ENCODE measurements at places on chromosomes 2 and 18.

- no peak for DNase-seq
Measured at GRCh38 chr2:58923869-58924268, 682.7 kb upstream of the FANCL start.

DNA sequence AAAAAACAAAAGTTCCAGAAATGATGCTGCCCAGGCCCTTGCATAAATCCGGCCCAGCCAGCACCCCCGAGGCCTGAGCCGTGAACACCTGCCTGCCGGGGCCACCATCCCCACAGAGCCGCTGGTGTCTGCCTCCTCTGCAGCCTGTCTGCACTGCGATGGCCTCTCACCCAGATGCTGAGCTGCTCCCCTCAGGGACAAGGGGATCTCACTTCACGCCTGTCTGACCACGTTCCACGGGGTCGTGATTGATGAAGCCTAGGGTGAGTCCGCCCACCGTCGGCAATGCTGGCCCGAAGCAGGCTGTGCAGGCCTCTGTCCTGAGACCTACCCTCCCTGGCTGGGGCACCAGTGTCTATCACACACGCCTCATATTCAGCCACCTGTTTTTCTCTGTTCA is 444.2 kb downstream of the EIPR1 start:
- no peak for DNase-seq

DNA sequence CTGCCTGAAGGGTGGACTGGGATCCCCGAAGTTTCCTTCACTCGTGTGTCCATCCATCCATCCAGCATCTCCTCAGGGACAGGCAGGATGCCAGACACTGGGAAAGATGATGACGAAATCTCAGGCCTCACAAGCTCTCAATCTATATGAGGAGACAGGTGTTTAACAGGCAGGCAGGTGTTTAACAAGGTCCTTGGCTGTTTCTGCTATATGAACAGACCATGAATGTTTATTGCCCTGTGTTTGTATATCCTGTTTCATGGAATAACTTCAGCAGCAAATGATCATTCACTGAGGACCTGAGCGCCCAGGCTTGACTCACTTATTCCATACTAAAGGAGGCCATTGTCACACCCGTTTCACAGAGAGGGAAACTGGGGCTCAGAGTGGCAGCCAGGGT is 685.8 kb upstream of the HS6ST1 start:
- no peak for DNase-seq

- DNase-seq = no peak
Measured at GRCh38 chr2:57330447-57330846, 716.2 kb upstream of the VRK2 start.

DNA sequence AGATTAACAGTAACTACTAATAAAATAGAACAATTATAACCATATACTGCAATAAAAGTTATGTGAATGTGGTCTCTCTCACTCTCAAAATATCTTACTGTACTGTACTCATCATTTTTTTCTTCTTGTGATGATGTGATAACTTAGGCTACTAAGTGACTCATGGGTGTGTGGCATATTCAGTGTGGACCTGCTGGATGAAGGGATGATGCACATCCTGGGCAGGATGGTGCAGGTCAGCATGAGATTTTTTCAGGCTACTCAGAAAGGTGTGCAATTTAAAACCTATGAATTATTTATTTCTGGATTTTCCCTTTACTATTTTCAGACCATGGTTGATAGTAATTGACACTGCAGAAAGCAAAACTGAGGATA is 90.7 kb downstream of the NCKAP5 start:
- no peak for DNase-seq

DNA sequence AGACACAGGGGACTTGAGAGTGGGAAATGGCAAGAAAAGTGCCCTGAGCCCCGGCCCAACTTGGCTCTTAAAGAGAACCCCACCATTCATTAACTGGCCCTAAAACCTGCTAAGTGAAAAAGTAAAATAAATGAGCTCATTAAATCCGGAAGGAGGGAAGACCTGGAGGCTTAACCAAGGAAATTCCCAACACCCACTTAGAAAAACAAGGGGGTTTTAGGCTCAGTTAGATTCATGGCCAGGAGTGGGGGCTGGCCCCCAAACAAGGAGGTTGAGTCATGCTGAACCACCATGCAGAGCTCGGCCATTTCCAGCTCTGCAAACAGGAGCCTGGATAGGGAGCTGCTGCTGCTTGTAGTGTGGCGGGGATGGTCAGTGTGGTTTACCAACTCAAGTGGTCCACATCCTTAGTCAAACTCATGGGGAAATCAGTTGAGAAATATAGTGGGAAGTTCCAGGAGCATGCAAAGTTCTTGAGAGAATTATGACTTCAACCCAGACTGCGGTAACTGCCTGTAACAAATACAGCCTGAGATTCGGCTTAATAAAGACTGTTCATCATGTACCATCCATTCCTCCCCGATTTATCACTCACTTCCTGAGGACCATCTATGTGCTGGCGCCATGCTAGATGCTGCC is 39.7 kb upstream of the MRPL19 start:
- no peak for DNase-seq

DNA sequence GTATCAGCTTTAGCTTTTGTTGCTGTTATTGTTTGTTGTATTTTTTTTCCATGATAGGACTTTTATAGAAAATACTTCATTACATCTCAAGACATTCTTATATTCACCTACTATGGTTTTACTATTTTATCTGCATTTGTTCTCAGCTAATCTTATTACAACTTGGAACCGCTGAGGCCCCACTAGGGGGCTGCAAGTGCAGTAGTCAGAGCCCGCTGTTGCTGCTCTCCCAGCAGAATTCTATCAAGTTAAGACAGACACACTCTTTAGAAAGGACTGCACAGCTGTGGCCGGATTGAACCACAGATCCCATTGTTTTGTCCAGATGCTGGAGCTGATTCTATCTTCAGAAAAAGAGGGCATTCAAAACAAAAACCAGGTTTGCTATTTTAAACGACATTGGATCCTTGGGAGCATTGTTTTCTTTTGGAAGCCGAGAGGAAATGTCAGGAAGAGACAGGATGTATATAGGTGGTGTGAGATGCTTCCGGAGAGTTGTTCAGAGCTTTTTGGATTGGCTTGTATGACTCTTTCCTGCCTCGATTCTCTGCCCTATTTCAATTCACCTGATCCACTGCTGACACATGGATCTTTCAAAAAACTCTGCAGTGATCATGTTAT is 105.7 kb upstream of the GAREM1 start:
- DNase-seq = no peak

DNA sequence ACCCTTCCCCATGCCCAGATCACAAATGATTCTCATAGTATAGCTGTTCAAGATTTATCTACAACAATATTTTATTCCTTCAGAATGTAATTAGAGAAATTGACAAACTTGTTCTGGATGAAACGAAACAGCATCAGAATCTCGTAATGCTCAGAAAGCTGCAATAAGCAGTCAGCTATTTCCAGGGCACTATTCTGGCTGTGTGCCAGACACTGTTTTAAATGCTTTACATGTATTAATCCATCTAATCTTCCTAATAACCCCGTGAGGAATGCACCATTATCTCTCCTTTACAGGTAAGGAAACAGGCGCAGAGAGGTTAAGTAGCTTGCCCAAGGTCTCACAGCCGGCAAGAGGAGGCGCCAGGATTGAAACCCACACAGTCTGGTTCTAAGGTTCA is 10.1 kb upstream of the LYPD6B start:
- DNase-seq = no peak
